ENCODE measurements at places on chromosomes 7 and 10.

DNA sequence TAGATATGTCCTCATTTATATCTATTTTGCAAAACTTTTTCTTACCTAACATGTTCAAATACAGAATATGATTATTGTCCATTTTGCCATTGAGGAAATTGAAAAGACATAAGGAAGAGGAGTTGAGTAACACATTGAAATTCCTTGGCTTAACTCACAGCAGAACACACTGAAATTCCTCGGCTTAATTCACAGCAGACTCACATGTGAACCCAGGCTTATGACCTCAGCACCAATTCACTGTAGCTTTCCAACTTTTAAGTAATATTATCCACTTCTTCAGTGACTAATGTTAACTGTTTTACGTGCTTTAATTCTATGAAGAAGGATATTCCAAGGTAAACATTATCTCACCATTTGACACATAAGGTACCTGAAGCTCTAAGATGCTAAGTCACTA, 597.5 kb upstream of the PFKP start:
- no peak for DNase-seq

- DNase-seq: no peak
These were observed 42.9 kb downstream of the MKLN1 start for GRCh38 chr7:131370523-131370968.

DNA sequence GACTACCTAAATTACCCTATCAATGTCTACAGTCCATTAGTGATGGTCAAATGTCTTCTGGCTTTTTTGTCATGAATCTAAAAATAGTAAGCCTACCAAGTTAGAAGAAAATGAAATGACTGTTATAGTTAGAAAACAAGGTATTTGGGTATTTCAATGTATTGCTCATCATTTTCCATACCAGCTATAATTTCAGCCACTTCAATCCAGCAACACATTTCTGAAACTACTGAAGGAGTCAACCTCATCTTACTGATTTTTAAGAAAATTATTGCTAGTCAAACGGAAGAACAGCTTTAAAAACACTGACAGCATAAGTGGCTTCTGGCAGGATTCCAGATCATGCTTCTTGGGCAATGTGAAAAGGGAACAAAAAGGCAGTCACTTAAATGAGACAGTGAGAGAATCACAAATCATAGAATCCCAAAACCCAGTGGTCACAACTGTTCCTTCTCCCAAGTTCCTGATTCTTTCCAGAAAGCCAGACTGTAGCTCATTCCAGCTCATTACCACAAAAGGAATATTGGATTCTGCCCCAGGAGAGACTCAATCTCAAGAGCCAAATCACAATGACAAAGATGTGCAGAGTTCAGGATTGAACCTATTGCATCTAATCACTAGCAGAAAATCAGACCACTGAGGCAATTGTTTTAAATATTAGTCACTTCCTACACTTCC, 61.2 kb upstream of the LRRN3 start:
- no peak for DNase-seq

GRCh38 chr10:117409549-117410305, 34.5 kb upstream of the PDZD8 start:
- DNase-seq: no peak

DNA sequence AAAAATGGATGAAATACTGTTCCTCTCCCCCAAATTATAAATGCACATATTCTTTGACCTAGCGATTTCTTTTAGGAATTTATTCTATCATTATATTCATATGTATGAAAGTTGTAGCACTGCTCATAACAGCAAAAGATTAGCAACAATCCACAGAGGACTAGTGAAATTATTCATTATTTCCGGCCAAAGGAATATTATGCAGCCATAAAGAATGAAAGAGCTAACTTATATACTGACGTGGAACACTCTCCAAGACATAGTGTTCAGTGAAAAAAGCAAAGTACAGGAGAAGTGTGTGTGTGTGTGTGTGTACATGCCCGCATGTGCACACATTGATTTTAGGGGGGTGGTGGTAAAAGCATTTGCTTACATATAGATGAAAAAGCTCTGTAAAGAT, 23.3 kb downstream of the MMS19 start:
- DNase-seq: no peak

DNA sequence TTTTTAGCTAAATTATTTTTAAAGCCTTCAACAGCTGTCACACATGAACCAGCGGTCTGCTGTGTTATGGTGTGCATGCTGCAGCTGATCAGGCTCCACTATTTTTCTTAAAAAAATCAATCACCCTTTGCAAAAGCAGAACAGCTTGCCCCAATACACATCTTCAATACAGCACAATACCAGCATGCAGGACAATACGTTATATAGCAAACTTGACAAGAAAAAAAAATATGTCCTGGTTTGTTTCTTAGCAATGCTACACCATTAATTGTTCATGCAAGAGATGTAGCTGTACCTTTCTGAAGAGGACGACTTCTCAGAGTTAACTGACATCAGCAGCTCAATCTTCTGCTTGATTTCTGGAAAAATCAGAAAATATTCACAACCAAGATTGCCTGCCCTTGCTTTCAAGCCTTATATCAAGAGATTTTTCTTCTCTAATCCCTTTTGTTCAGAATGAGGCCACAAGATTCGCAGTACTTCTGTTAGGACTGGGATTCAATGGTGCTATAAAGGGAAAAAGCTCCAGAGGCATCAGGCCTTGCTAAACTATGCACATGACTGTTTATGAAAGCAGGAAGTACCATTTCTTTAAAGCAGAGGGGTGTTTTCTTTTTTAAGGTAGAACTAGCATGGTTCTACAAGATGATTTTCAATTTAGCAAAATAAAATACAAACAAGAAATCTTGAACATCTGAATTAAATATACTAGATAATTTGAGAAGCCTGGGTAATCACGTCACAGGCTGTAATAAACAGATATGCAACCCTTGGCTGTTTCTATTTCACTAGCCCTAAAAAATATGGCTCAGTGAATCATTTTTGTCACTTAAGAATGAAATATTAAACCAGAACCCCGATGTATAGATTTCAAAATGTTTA, 120.0 kb downstream of the SRPK2 start:
- no peak for DNase-seq

- no peak for DNase-seq
These were observed 78.4 kb downstream of the IPMK start for GRCh38 chr10:58189269-58189668.

DNA sequence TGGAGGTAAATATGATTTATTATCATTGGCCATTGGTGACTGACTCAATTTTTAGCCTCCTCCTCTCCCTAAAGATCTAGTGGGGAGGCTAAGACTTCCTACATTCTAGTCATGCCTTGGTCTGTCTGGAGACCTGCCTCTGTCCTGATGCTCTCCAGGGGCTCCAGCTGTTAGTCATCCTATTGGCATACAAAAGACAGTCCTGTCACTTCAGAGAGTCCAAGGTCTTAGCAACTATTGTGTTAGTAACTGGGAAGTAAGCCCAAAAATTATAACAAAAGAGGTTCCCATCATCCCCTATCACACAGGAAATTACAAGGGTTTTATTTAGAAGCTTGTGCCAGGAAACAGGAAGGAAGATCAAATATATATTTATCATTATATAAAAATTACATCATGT, 400.6 kb upstream of the VSTM2A start:
- DNase-seq: no peak

GRCh38 chr7:26199301-26200037, 1.1 kb downstream of the HNRNPA2B1 start:
- peak; percentile 59 for DNase-seq

- no peak for DNase-seq
These were observed 540.3 kb upstream of the GALNT17 start for GRCh38 chr7:70591643-70592042.

GRCh38 chr10:95328013-95328412, 37.2 kb upstream of the PDLIM1 start:
- no peak for DNase-seq

DNA sequence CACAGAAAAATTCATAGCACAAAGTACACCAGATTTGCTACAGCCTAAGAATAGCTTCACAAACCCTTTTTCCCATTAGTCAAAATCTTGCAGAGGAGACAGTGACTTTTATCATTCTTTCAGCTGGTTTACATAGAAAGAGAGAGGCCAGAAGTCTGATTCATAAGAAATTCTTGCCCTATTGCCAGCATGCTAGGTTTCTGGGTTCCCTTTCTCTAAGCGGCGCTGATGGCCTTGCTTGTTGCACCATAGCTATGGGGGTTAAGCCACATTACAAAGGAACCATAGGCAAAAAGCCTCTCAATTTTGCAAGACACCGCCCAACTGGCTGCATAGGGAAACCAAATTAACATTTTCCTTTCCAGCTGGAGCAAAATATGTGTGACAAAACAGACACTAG, 87.4 kb downstream of the ZNF467 start:
- DNase-seq: no peak

- no peak for DNase-seq
These were observed 121.0 kb upstream of the PARD3 start for GRCh38 chr10:34936061-34936460.

GRCh38 chr7:23067271-23067670, 38.3 kb upstream of the KLHL7 start:
- no peak for DNase-seq
